ENCODE measurements at places on chromosomes 5 and 9.
A peak's percentile ranks its signal among the peaks of the same experiment; 100 is the strongest.

- DNase-seq, result no peak
Measured at GRCh38 chr5:92992073-92992472, 588.9 kb downstream of the NR2F1-AS1 start.

GRCh38 chr5:143188692-143189091, 214.8 kb downstream of the NR3C1 start:
- no peak for DNase-seq

DNA sequence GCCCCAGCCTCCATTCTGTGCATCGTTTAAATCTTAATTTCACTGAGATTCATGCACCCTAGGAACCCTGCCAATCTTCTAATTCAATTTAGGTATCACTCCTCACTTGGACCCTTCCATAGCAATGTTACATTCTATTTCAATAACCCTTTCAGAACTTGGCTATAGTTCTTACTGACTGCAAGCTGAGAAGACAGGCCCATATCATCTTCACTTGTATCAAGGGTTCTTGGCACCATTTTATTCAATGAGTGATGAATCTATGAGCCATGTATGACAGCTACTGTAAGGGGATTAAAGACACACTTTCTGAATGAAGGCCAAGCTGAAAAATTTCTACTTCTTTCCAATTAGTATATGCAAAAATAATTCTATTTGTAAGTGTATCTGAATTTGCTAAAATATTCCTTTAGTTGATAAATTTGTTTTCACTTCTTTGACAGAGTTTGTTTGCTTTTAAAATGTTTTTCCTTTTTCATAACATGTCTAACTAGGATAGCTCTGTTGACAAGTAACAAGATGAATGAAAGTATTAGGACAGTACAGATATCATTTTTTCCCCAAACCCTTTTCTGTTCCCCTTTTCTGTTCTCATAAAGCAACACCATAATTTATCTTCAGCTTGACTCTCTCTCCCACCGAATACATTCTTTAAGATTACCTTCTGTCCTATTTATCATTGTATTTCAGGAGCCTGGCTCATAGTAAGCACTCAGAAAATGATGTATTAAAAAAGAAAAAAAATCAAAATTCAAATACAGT, 9.6 kb downstream of the ITGA2 start:
- DNase-seq, result no peak

DNA sequence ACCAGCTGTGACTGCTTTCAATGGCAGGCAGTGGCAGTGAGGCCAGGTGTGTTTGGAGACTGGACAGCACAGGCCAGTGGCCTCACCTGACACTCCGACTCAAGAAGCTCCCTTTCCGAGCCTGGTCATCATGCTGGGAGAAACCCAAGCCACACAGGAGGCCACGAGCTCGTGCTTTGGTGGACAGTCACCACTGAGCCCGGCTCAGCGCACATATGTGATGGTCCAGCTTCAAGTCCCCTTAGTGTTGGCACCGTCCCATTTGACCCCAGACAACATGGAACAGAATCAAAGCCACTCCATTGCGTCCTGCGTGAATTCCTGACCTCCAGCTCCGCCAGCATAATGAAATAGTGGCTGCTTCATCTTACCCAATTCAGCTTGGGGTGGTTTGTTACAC, 64.0 kb upstream of the PPP1R26 start:
- no peak for DNase-seq

- DNase-seq, result no peak
Measured at GRCh38 chr9:2874001-2874750, 30.3 kb upstream of the PUM3 start.

DNA sequence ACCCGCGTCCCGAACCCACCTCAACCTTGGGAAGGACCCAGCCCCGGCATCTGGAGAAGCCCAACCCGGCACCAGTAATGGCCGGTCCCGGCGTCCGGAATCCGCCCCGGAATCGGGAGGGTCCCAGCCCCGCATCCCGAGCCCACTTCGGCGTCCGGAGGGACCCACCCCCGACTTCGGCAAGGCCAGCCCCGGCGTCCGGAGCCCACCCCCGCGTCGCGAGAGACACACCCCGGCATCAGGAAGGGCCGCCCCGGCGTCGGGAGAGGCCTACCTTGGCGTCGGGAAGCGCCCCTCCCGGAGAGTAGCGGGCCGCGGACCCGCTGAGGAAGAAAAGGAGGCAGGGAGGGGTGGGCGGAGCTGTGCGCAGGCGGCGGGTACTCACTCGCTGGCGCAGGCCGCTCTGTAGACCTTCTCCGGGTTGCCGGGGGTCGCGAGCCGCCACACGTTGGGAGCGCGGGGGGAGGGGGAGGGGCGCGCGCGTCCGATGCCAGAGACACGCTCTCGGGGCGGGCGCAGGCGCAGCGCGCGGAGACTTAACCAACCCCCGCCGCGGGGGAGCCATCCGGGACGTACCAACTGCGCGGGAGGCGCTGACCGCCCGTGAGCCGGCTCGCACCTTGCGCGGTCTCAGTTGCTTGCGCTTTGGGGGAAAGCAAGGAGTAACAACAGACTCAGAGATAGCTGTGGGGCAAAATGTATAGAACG, at the start of gene UIMC1:
Gene UIMC1, minus strand, starts transcription at position 515 of the 708 bp plus-strand sequence. CDS start 24,164 bp downstream, outside the sequence.
- DNase-seq, result peak; percentile 98

- DNase-seq, result no peak
Measured at GRCh38 chr9:69975681-69976080, 68.0 kb upstream of the MAMDC2 start.

DNA sequence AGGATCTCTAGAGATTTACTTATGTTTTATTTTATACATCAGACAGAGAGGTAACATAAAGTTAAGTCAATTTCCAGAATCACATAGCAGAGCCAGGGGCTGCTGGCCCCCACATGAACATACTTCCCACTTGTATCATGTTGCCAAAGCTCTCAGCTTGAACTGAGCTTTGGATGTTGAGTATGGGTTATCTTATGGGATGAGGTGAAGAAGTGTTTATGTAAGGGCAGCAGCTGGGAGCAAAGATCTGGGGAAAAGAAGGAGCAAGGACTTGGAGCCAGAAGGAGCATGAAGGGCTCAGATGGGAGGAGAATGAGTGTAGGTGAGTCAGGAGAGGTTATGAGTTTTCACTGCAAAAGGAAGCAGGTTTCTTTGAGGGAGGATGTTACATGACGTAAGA, 72.0 kb downstream of the MROH2B start:
- DNase-seq, result no peak

- no peak for DNase-seq
Measured at GRCh38 chr5:119630752-119631440, 1.5 kb downstream of the FAM170A start.

DNA sequence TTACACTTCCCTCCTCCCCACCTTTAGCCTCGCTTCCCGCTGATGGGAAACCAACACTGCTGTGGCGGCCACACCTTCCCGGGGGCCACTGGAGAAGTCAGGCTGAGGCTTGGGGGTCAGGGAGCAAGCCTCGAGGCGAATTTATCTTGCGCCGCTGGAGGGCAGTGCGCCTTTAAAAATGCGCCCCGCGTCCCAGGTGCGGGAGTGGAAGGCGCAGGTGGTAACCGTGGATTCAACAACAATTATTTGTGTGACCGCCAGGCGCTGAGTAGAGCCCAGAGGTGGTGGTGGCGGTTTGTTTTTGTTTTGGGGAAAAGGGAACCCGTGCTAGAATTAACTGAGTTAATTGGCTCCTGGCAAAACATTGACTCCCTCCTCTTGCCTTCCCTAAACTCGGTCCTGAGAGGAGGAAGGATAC, 1.1 kb downstream of the CFAP77 start:
- peak; percentile 91 for DNase-seq

DNA sequence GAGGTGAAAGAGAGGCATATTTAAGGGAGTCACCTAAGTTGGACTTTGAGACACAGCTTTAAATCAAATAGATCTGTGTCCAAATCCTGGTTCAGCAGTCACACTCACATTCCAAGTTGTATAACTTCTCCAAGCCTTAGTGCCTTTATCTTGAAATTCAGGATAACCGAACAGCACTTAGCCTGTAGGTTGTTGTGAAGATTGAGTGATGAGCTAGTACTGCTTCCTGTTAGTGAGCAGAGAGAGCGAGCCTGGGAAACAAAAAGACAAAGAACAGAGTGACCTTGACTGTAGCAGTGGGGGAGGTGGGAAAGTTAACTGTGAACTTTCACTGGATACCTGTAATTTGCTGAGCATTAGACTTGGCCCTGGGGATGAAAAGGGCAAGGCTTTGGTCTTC, 22.4 kb downstream of the MAML1 start:
- DNase-seq, result no peak

GRCh38 chr5:64978546-64978945, 209.8 kb downstream of the CWC27 start:
- DNase-seq, result no peak

GRCh38 chr5:97266576-97266975, 83.5 kb upstream of the RIOK2 start:
- no peak for DNase-seq

- DNase-seq, result no peak
Measured at GRCh38 chr5:67765697-67766096, 449.9 kb upstream of the PIK3R1 start.

DNA sequence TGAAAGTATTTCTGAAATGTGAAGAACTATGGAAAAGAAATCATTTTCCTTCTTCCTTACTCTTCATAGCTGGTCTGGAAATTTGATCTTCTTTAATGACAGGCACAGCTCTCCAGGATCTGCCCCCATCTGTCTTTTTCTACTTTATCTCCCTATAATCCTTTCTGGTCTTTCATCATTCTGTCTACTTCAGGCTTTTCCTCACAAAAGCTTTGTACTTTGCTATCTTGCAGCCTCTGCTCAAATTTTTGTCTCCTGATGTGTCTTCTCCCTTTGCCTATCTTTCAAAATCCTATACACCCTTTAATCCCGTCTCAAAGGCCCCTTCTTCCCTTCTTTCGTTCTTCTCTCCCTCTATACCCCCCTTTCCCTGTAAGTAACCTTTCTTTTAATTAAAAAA, 114.9 kb upstream of the ATP10B start:
- DNase-seq, result no peak

GRCh38 chr9:34197756-34198711, 19.2 kb downstream of the UBAP1 start:
- DNase-seq, result no peak

DNA sequence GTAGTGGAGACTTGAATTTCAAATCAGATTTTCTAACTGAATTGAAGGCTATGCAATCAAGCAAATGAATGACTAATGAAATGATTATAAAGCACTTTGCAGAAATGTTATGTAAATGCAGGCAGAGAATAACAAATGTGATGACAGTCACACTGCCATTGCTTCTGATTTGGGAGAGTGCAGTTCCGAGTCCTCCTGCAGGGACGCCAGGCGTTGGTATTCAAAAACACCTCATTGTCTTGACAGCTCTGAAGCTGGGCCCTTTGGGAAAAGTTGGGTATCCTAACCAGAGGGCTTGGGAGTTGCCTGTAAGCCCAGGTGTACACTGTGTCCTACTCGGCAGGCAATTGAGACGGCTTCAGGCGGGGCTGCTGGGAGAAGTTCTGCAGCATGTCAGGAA, 57.9 kb downstream of the C5orf15 start:
- DNase-seq, result no peak

DNA sequence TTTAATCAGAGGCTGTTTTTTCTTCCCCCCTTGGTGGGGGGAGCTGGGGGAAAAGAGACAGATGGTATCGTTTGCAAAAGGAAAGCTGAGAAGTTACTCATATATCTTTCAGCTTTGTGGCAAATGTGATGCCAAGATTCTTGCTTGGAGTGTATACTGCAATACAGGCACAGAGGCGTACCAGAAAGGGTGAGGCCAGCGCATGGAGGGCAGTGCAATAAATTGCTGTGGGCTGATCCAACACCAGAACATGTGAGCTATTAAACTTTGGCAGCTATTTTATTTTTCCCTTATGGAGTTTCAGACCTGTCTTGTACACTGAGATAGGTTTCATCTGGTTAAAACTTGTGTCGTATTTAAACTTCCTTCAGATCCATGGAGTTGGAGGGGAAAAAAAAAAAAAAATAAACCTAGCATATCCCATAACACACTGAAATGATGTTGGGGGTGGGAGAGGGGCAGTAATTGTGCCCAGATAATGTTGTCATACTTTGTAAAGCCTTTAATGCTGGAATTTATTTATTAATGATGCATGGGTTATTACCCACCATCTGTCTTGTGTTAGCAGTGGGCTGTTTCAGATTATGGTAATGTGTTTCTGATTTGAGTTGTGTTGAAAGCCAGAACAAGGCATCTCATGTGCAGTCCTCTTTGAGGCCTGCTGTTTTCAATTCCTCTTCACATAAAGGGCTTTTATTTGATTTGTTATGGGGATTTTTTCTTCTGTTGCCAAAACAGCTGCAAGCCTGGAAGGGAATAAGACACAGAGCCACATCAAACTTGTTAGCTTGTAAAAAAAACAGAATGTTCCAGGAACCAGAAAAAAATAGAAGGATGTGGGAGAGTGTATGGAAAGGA, 891.3 kb downstream of the TLE1 start:
- no peak for DNase-seq

- no peak for DNase-seq
Measured at GRCh38 chr9:107087222-107087621, 195.9 kb upstream of the RAD23B start.

DNA sequence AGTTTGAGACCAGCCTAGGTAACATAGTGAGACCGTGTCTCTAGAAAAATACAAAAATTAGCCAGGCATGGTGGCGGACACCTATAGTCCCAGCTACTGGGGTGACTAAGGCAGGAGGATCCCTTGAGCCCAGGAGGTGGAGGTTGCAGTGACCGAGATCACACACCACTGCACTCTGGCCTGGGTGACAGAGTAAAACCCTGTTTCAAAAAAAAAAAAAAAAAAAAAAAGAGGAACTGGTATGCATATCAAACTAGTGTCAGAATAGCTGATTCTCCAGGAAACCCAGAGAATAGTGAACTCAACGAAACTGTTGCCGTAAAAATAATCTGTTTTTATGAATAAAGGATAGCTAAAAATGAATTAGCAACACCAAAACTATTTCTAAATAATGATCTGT, 126.6 kb upstream of the BASP1 start:
- DNase-seq, result no peak

- DNase-seq, result peak; percentile 75
Measured at GRCh38 chr5:168947212-168947868, 353.6 kb downstream of the SLIT3 start.

- no peak for DNase-seq
Measured at GRCh38 chr9:68778635-68779034, 73.6 kb downstream of the PIP5K1B start.

DNA sequence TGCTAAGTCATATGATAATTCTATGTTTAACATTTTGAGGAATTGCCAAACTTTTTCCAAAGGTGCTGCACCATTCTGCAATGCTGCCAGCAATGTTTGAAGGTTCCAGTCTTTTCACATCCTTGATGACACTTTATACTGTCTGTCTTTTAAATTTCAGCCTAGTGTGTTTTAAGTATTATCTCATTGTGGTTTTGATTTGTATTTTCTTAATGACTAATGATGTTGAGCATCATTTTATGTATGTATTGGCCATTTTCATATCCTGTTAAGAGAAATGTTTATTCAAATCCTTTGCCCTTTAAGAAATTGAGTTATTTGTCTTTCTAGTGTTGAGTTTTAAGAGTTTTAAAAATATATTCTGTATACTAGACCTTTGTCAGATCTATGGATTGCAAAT, 5.0 kb upstream of the TEX48 start:
- no peak for DNase-seq

DNA sequence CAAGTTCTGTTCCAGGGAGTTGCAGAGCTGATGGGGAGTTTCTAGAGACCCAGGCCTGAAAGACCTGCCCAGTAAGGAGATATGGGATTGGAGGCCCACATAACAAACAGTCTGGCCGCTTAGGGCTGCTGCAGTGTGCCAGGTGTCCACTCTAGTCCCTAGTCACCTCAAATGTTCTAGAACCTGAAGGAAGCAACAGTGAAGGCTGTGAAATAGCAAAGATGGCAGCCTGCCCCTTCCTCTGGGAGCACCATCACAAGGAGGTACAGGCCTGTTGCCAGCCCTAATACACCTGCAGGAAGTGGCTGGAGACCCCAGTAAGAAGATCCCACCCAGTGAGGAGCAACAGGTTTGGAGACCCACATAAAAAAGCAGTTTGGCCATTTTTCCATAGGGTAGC, 783.8 kb upstream of the EDIL3 start:
- DNase-seq, result no peak

Measured in Karpas-422 (cell line).